ENCODE measurements at places on chromosomes 12 and 14.

GRCh38 chr12:32947206-32948067 lies 50.9 kb upstream of the PKP2 start:
- peak; percentile 24 for DNase-seq

DNA sequence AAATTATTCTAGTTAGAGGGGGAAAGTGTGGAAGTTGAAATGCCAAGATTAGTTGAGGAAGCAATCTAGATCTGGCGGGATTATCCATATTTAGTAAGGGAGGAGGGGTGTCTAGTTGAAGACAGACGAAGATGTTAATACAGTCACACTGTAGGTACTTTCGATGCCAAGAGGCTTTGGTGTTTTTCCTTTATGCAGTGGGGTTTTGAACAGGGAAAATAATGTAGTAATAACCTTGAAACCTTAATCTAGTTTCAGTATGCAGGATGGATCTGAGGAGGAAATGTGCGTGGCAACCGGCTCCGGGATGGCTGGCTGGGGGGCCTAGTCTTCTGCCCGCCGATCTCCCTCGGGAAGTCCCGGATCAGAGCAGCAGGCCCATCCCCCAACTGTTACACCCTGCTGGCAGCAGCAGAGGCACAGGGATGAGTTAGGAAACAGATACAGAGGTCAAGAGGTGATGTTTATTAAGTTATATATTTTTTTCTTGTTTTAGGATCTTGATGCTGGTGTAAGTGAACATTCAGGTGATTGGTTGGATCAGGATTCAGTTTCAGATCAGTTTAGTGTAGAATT lies 27.4 kb downstream of the MDM2 start:
- DNase-seq = no peak

DNA sequence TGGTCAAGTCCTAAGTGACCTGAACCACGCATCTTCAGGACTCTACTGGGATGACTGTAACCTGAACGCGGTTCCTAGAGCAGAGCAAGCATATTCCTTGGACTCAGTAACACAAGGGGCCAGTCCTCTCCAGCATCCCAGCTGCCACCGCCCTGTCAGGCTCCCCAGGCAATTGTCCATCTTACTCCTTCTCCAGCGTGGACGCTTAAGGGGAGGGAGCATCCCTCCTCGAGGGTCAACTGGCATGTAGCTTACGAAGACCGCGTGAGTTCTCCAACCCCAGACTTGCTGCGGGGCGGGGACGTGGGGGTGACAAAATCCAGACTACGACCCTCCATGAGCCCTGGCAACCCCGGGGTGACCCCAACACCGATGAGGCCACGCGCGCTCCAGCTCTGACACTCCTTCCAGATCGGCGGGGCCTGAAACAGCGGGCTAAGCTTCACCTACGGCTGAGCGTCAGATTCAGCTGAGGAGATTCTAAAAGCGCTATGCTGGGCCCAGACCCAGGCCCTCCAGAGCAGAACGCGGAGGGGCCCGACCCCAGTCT lies 846 bp upstream of the MTHFD1 start:
- no peak for DNase-seq

DNA sequence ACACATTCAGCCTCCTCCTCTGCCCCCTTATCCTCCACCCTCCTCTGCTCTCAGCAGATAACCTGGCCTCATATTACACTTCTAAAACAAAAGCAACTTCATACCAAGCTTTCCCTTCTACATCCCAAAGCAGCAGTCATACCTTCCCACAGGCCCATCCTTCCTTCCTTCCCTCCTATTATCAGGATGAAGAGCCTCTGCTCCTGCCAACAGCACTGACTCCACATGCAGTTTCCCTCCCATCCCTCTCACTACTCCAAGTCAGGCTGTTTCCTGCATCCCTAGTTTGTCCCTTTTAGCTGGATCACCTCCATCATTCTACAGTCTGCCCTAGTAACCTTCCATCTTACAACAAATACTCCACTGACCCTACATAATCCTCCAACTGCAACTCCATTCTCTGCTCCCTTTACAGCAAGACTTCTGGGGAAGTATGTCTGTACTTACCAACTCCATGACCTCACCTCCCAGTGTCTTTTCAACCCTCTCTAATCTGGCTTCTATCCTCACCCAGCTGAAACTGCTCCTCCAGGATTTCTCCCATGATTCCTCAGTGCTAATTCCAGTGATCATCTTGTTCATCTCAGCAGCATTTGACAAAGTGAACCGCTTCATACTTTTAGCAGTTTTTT lies 4.9 kb upstream of the YEATS4 start:
- DNase-seq = no peak

DNA sequence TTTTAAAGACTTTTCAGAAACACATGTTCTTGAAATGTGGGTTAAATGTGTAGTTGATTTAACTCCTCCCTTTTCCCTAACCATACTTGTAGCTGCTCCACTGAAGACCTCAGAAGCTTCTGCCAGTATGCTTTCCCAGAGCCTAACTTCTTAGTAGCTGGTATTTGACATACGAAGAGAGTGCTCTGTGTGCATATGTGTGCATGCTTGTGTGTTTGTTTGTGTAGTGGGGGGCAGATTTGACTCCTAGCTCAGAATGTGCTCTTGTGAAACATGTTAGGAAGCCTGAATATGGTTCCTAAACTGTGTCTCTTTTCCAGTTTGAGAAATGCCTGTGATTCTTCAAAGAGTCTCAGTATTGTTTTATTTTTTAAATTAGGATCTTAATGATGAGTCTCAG lies 420.4 kb downstream of the PCNX1 start:
- no peak for DNase-seq

- DNase-seq = no peak
Measured at GRCh38 chr14:89233184-89233583, 183.8 kb downstream of the FOXN3 start.

- DNase-seq = no peak
Measured at GRCh38 chr14:65585216-65585615, 172.7 kb downstream of the FUT8 start.

GRCh38 chr14:102868956-102869547 lies 53.4 kb upstream of the AMN start:
- DNase-seq = no peak

- DNase-seq = peak; percentile 6
Measured at GRCh38 chr14:56002876-56003625, 115.2 kb upstream of the PELI2 start.

GRCh38 chr12:108571609-108572165 lies 9.3 kb downstream of the ISCU start:
- DNase-seq = no peak

DNA sequence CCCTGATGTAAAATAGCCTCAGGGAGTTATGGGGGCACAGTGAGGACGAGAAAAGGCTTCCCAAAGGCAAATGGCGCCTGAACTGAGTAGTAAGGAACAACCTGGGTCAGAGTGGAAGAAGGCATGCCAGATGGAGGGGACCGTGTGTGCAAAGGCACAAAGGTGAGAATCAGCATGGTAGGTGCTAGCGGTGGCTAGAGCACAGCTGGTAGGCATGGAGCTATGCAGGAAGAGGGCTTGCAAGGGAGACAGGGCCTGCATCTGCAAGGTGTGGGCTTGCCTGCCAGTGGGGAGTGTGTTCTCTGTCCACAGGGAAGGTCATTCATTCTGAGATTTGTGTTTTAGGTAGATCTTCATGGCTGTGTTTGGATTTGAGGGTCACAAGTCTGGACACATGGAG lies 18.5 kb upstream of the HSP90AA1 start:
- no peak for DNase-seq

GRCh38 chr12:28089338-28089737 lies 100.9 kb upstream of the CCDC91 start:
- DNase-seq = no peak

GRCh38 chr12:65343801-65344200 lies 65.3 kb downstream of the MSRB3 start:
- DNase-seq = no peak

GRCh38 chr14:97710726-97711125 lies 913.5 kb downstream of the VRK1 start:
- no peak for DNase-seq

GRCh38 chr14:103529383-103530365 lies 678 bp downstream of the TRMT61A start:
- DNase-seq = no peak

- no peak for DNase-seq
Measured at GRCh38 chr12:85530456-85530855, 250.4 kb downstream of the ALX1 start.

DNA sequence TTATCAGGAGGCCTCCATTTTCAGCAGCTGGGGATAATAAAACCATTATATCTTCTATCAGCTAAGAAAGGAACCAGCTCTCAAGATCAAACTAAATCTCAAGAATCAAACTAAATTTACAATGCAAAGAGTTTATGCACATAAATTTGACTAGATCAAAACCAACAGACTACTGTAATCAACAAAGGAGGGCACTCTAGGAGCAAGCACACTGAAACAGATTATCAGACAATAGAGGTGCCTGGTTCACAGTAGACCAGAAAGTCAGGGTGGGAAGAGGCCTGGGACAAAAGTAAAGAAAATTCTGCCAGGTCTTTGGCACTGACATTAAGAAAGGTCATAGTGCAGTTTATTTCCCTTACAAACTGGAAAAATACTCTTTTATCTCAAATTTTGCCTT lies 61.0 kb downstream of the HECTD4 start:
- no peak for DNase-seq

DNA sequence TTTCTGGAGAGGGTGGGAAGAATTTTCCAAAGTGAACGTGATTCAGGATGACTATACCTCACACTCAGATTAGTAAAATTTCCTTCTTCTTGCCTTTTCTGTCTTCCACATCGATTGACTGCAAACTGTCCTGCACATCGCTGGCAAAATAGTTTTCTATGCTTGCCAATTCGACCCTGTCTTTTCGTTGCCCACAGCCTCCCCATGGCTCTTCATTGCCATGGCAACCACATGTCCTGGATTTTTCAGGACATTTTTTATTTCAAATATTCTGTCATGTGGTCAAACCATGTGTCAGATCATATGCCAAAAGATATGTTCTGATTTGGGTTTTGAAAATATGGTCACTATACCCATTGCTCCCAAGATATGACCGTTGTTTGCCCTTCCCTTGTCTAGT lies 46.9 kb upstream of the OTX2 start:
- DNase-seq = no peak

DNA sequence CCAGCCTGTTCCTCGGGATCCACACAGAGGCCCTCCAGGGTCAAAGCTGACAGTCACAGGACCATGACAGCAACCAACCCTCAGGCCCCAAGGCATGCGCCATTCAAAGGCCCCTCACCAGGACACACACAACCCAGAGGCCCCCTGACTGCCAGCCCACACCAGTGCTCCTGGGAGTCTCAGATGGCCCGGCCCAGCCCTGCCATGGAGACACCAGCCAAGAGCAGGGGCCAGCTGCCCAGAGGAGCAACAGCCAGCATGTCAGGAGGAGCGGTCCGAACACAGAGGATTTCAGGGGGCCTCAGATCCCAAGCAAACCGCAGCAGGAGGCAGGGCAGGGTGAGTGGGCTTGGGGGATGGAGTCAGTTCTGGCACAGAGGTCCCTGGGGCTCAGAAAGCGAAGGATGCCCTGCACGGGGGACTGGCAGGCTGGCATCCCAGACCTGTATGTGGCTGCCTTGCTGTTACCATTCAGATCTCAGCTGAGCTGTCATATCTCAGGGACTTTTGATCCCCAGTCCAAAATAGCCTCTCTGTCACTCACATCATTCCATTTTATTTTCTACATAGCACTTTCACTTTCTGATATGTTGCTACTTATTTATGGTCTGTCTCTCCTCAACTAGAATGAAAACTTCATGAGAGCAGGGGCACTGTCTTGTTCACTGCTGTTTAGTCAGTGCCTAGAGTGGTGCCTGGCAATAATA lies 4.8 kb downstream of the TMEM229B start:
- DNase-seq = no peak

DNA sequence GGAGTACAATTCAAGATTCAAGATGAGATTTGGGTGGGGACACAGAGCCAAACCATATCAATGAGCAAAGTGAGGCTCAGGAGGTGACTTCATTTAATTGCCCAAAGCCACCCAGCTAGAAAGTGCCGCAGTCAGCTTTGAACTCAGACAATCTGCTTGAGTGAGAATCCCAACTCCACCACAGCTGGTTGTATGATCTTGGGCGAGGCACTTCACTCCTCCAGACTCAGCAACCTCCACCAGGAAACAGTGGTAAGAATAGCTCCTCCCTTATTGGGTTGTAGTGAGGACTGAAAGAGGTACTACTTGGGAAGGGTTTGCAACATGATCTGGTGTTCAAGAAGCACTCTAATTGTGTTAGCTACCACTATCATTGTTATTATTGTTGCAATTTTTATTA lies 129.2 kb upstream of the RFLNA start:
- no peak for DNase-seq

DNA sequence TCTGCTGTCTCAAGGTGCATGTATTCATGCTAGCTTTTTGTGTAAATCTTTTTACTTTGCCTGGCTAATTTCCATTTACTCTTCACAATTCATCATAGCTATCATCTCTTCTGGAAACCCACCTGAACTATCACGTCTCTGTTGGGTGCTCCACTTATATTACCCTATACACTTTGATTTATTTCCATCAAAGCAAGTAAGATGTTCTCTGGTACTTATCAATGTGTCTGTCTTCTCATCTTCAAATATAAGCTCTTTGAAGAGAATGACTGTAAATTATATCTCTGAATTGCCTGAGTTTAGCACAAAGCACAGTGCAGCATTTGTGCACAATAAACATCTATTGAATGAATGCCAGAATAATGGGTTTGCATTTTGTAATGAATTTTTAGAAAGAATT lies 1129.7 kb downstream of the LRFN5 start:
- no peak for DNase-seq

GRCh38 chr12:113067987-113068935 lies 11.7 kb downstream of the DTX1 start:
- no peak for DNase-seq

GRCh38 chr14:51759950-51760349 lies 100.5 kb upstream of the GNG2 start:
- DNase-seq = no peak

- no peak for DNase-seq
Measured at GRCh38 chr14:48710133-48710532, 876.0 kb downstream of the RPS29 start.

- no peak for DNase-seq
Measured at GRCh38 chr14:100791348-100791735, 34.6 kb upstream of the MEG3 start.

DNA sequence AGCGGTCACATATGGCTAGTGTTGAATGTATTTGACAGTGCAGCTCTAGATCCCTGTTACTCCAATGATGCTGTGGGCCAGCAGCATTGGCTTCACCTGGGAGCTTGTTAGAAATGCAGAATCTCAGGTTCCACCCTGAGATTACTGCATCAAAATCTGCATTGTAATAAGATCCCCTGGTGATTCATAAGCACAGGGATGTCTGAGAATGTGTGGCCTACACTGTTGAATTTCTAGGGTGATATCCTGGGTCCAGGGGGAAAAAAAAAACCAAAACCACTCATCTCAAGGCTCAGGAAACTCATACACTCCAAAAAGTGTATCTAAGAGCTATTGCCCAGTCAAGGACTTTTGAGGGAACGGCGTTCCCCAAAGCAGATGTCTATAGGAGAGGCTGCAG lies 196.8 kb downstream of the PPM1H start:
- no peak for DNase-seq

- DNase-seq = no peak
Measured at GRCh38 chr12:108977360-108977759, 43.5 kb downstream of the SVOP start.

GRCh38 chr14:75715926-75716780 lies 55.1 kb downstream of the TTLL5 start:
- no peak for DNase-seq

GRCh38 chr14:59428581-59429012 lies 36.6 kb downstream of the GPR135 start:
- DNase-seq = no peak

Measured in NCI-H1930 (cell line).